Memory B cell (primary cell): ENCODE measurements at places on chromosomes 5 and 9.

GRCh38 chr5:157348049-157348400, 82.1 kb downstream of the CYFIP2 start:
- DNase-seq, result no peak

DNA sequence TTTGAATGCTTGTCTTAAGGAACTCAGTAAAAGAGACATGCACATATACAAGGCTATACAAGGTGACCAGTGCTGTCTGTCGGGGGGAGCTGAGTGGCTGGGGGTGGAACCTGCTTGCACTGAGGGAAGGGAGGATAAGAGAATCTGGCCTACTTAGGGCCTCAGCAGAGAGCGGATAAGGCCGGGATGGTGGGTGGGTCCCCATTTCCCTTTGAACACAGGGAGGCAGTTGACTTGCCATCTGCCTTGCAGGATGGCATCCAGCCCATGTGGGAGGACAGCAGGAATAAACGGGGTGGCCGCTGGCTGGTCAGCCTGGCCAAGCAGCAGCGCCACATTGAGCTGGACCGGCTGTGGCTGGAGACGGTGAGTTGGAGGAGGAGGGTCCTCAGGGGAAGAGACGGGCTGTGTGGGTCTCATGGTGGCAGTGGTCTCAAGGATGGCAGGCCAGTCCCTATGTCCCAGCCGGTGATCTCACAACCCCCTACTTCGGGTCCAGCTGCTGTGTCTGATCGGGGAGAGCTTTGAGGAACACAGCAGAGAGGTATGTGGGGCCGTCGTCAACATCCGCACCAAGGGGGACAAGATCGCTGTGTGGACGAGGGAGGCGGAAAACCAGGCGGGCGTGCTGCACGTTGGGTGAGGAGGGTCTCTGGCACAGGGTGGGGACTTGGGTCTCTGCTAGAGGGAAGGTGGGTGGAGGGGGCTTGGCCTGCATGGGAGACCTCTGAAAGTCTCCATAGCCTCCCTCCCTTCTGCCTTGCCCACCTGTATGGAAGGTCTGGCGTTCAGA, 2.2 kb upstream of the TSPAN17 start:
- DNase-seq, result no peak

DNA sequence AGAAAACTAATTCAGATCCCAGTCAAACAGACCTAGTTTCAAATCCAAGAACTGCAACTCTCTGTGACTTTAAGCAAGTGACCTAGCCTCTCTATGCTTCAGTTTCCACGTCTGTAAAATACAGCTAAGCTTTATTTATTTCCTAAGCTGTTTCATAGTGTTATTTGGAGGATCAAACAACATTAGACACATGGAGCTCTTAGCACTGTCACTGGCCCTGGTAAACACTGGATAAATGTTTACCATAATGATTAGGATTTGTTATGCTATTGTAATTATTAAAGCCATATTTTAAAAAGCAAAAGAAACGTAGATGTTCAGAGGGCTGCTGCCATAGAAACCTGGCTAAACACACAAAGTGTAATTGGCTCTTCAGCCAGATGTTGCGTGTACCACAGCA, 26.6 kb upstream of the C5orf58 start:
- no peak for DNase-seq

GRCh38 chr9:84301851-84302250, 38.7 kb downstream of the SLC28A3 start:
- DNase-seq, result no peak

DNA sequence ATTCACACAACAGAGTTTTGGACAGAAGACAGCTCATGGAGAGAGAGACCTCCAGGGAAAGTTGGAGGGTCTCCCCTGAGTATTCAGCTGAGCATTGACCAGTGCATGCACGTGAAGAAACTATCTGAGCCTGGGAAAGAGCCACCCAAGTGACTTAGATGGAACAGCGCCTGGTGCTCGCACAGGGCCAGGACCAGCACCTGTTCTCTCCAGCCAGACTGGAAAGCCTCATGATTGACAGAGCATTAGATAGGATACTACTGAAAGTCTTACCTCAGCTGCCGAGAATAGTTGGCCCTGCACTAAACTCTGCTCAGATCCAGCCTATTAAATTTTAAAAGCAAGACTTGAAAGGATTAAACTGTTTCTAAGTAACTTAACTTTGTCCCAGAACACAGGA, 28.3 kb upstream of the NEURL1B start:
- DNase-seq, result no peak

GRCh38 chr5:79974886-79975285, 16.2 kb downstream of the MTX3 start:
- no peak for DNase-seq

DNA sequence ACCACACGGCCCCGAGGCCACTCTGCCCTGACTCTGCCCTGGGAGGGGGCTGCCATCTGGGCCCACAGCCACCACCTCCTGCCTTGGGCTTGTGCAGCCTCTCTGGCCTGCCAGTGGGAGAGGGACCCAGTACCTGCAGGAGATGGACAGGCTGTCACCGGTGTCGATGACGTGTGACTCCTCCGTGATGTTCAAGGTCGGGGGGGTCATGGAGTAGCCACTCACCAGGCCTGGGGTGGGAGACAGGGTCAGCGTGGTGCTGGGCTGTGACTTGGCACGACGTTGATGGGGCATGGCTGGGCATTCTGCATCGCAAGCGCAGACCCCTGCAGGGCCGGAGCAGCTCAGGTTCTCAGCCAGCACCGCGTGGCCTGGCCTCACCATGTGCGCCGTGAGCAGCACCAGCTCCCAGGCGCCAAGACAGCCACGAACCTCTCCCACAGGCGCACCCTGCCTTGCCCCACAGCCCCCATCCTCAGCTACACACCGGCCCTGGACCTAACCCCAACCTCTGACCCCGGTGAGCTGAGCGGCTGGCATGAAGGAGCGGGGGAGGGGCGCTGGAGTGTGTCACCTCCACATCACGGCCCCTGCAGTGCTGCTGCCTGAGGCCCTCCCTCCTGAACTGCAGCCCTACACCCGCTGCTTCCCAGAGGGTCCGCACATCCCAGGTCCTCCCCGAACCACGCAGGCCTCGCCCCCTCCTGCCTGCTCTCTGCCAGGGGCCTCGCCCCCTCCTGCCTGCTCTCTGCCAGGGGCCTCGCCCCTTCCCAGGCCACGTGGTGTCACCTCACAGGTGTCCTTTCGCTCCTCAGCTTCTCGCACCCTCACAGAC, 17.6 kb downstream of the FLT4 start:
- DNase-seq, result no peak

GRCh38 chr5:181223058-181223728, at the start of gene TRIM41:
TRIM41 (plus strand) TSS chr5:181223281; CDS start chr5:181224000, 719 bp downstream.
- peak; percentile 96 for DNase-seq

DNA sequence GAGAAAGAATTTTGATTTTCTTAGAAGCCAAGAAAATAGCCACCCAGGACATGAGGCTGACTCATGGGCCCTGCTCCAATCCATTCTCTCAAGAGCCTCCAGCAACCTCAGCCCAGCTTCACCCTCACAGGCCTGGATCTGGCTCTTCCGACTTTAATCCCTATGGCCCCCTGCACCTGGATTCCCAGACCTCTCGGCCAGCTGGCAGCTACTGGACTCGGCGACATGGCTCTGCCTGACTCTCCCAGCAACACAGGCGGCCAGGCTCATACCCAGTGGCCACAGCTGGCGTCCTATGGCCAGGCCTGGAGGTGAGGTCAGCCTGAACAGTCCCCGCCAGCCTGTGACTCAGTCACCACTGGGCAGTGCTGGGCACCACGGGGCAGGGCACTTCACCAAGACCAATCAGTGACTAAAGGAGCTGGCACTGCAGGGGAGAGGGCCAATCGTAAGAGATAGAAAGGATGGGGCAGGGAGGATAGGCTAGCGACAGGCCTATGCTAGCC, 6.2 kb upstream of the PDLIM4 start:
- no peak for DNase-seq

GRCh38 chr5:1217596-1218206, 7.5 kb upstream of the SLC6A18 start:
- DNase-seq, result no peak

- DNase-seq, result no peak
Measured at GRCh38 chr5:93240228-93240834, 340.7 kb downstream of the NR2F1-AS1 start.

DNA sequence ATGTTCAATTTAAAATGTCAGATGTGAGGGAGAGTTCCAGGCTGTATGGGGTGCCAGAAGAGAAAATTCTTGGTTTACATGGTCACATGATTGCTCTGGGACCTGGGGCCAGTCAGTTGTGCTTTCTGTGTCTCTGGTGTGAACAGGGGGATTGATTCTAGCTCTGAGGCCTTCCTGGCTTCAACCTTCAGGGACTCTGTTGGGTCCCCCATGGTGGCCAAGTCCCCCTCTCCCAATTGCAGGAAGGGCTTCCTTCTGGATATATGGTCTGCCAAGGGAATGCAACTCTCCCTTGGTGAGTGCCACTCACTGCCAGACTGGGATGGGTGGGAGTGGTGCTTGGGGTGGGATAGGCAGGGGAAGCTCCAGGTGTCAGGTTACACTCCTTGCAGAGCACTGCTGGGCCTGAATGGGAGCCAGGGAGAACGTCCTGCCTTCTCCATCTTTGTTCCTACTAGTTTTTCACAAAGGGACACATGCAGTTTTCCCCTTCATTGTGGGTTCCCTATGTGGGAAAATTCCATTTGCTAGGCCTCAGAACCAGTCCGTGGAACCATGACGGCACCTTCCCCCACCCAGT, 153.2 kb downstream of the MELK start:
- DNase-seq, result no peak

GRCh38 chr9:72262063-72262462, 102.9 kb downstream of the ZFAND5 start:
- DNase-seq, result no peak
